ENCODE measurements at places on chromosomes 12 and 14.

DNA sequence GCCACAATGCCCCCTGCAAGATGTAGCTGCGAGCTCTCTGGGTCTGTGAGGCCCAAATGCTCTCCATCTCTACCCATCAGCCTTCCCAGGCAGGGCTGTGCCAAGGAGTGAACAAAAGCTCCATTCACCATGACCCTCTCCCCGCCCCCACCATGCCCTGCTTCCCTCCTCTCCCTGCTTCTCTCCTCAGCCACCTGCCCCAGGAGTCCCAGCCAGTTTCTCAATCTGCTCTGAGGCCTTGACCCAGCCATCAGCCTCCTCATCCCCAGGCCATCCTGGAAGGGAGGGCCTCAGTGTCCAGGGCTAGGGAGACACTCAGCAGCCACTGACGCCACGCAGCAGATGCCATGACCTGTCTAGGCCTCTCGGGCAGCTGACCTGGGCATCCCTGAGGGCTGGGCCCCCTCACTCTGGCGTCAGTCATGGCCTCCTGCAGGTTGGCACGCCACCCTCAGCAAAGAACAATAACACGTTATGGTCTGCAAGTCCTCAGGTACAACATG is 8.5 kb upstream of the KRT5 start:
- no peak for DNase-seq

DNA sequence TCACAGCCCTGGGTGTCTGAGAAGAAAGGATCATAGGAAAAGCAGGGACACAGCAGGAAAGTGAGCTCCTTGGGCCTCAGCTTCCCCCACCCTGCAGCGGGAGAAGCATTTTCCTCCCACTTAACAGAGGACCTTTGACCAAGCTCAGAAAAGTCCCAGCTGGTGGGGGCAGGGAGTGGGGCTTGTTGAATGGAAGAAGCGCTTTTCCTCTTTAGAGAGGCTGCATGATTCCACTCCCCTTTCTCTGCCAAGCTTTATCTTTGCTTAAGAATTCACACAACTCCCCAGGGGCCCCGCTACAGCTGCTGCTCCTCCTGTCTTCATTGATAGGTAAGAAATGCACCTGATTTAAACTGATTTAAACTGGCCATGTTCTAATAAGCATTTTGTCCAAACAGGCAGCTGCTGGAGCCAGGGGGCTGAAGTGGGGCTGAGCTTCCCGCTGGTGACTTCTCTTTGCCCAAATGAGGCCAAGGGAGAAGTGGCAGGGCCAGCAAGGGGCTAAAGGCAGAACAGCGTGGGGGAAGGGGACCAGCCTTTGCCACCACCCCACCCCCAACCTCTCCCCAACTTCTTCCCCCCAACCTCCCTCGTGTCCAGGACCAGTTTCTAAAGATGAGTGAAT is 1.7 kb upstream of the PAPLN start:
- DNase-seq, result no peak

GRCh38 chr12:112283546-112283945 is 98.7 kb downstream of the HECTD4 start:
- DNase-seq, result no peak

- no peak for DNase-seq
Measured at GRCh38 chr14:74605531-74606223, 6.4 kb downstream of the LTBP2 start.

GRCh38 chr12:70815971-70816391 is 104.6 kb downstream of the PTPRR start:
- DNase-seq, result no peak

GRCh38 chr12:98439981-98440581 is 75.3 kb upstream of the TMPO start:
- DNase-seq, result peak; percentile 85

DNA sequence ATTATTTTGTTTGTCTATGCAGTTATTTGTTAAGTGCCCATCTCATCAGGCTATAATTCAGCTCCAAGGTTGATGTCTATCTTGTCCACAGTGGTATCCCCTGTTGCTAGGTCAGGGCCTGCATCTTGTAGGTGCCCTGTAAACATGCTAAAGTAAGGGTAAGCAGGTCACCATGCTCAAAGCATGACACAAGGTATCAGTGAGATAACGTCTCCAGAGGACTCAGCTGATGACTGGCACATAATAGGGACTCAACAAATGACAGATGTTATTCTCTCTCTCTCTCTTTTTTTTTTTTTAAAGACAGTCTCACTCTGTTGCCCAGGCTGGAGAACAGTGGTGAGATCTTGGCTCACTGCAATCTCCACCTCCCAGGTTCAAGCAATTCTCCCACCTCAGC is 2.3 kb downstream of the SDSL start:
- DNase-seq, result no peak

DNA sequence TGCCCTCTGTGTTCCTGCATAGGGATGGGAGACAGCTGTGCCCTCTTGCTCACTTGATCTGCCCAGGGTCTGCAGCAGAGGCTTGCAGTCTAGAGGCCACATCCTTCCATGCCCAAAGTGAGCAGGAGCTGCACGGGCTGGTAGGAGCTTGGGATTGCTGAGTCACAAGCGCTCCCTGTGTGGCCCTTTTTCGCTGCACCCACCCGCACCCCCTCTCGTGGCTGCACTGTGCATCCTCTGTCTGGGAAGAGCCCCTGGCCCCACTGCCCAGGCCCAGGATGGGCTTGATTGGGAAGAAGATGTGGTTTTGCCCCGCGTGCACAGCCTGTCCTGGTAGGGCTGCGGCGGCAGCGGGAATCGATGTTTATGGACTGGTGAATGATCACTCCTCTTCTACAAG is 192.4 kb downstream of the TSPAN9 start:
- DNase-seq, result no peak

GRCh38 chr12:102454330-102454729 is 26.0 kb downstream of the IGF1 start:
- no peak for DNase-seq

GRCh38 chr12:68367903-68368302 is 35.7 kb upstream of the MDM1 start:
- DNase-seq, result no peak

DNA sequence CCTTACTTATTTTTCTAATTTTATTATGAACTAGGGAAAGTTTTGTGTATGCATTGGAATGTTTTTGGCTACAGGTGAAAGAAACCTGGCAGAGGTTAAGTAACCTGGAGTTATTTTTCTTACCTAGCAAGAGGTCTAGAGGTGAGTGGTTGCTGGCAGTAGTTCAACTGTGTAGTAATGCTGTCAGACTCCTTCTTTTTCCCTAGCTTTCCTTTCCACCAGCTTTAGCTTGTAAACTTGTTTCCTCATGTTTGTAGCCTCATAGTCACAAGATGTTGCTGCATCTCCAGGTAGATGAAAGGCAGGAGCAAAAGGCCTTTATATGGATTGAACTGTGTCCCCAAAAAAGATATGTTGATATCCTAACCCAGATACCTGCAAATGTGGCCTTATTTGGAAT is 105.1 kb upstream of the AMIGO2 start:
- no peak for DNase-seq

GRCh38 chr14:99884834-99885648 is 91.8 kb downstream of the EML1 start:
- DNase-seq, result peak; percentile 62

GRCh38 chr14:77303417-77304156 is 17.1 kb downstream of the POMT2 start:
- DNase-seq, result peak; percentile 97

GRCh38 chr14:76502638-76503037 is 126.7 kb downstream of the ESRRB start:
- no peak for DNase-seq

DNA sequence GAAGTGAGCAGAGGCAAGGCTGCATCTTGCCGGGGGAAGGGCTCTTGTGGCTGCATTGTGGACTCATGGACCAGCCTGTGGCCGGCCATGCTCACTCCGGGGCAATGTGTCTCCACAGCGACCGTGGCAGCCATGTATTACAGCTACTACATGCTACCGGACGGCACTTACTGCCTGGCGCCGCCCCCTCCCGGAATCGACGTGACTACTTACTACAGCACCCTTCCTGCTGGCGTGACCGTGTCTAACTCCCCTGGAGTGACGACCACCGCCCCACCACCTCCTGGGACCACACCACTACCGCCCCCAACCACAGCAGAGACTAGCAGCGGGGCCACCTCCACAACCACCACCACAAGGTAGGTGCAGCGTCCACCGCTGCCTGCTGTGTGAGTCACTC is 42.1 kb downstream of the SFSWAP start:
- no peak for DNase-seq

DNA sequence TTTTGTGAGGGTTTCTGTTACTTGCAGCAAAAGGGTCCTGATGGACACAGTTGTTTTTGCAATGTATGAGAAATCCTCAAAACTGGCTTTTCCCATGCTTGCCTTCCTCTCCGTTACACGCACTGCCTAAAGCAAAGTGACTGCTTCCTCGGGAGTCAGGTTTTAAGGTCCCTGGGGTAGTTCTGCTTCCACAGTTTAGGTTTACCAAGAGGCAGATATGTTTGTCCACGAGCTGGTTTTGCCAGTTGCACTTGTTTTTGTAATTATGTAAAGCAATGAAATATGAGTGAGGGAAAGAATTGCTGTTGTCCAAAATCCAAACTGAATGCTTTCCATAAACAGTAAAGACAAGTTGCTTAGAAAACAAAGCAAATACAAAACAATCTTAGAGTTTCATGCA is 290.7 kb upstream of the AMIGO2 start:
- no peak for DNase-seq

GRCh38 chr12:116677202-116677661 is 60.6 kb downstream of the SPRING1 start:
- DNase-seq, result no peak

DNA sequence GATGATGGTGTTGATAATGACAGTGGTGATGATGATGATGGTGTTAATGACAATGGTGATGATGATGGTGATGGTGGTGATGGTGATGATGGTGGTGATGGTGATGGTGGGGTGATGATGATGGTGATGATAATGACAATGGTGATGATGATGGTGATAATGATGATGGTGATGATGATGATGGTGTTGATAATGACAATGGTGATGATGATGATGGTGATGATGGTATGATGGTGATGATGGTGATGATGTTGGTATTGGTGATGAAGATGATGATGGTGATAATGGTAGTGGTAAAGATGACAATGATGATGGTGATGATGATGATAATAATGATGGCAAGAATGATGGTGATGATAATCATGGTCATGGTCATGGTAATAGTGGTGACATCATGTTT is 184.7 kb downstream of the SLC15A4 start:
- no peak for DNase-seq

- DNase-seq, result no peak
Measured at GRCh38 chr12:14902465-14902864, 16.8 kb upstream of the MGP start.

DNA sequence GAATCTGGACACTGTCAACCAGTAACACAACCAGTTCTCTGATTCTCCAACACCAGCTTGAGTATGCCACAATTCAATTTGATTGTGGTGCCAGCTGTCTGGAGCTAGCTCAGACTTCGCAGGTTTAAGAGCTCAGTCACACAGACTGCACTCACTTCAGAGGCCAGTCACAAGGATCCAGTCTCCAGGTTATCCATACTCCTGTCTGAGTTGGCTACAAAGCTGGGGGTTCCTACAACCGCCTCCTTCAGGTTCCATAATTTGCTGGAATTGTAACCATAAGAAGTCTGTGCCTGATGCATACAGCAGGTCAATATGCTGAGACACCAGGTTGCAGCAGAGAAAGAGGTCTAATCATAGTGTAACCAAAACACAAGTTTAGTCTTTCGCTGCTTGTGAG is 70.5 kb upstream of the CPSF6 start:
- DNase-seq, result no peak

DNA sequence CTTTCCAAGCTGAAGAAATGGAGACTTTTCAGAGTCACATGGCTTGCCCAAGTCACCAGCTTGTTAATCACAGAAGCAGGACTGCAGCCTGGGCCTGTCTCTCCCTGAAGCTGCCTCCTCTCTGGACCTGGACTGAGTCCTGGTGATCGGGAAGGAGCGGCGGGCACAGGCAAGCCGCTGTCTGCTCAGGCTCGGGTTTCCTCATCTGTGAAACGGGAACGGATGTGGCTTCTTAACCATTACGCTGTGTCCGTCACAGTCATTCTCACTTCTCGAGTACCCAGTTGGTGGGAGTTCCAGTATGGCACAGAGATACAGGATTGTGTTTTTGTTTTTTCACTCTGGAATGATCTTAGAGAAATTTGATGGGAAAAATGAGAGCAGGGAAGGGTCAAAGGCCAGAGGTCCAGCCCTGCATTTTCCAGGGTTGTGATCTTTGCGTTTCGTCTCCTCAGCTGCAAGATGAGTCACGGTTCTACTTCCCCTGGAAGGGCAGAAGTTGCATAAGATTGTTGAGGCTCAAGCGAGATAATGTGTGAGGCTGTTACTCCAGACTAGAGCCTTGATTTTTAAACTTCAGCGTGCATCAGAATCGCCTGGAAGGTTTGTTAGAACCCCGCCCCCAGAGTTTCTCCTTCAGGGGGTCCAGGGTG is 7.6 kb upstream of the LRTM2 start:
- DNase-seq, result peak; percentile 67

- no peak for DNase-seq
Measured at GRCh38 chr14:71000091-71000490, 92.8 kb downstream of the PCNX1 start.

DNA sequence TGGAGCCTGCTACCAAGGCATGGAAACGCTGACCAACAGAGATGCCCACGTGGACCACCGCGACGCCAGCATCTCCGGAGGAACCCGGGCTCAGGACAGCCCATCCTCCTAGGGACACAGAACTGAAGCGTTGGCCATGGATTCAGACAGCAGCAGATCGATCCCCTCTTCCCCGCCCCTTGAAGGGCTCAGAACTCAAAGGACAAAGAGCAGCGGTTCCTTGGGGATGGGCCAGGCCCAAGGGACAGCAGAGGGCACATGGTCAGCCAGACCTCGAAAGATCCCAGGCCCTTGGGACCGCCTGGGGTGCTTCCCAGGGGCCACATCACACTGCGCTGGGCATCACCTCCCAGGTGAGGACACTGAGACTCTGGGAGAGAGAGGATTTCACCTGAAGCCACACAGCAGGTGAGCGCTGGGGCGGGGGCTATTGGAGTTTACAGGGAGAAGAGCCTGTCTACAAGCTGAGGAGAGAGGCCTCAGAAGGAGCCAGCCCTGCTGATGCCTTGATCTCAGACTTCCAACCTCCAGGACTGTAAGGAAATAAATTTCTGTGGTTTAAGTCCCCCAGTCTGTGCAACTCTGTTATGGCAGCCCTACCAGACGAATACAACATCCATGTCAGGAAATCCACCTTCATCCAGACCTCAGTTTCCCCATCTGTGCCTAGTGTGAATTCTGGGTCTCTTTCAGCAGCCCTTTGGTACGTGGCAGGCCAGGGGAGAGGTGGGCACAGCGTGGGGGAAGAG is 49.4 kb downstream of the CCNK start:
- no peak for DNase-seq

- no peak for DNase-seq
Measured at GRCh38 chr12:76704693-76705092, 59.2 kb upstream of the ZDHHC17 start.
